ENCODE measurements at places on chromosomes 7 and 10. TPM values are rescaled to one million over a fixed set of nuclear protein-coding genes. Genes with fewer than 3 reads are reported as not detected.

GRCh38 chr7:4065190-4065589 is 616.9 kb upstream of the FOXK1 start:
- no peak overlapping the region for H3K4me3 ChIP-seq
- H3K4me1 ChIP-seq = peaks cover 3% of the 10 kb centered on the region

GRCh38 chr10:17004801-17005380 is 124.7 kb downstream of the CUBN start:
- no peak for DNase-seq
- peaks cover 23% of the 10 kb centered on the region for H3K36me3 ChIP-seq
- peaks cover 75% of the 10 kb centered on the region for H3K4me1 ChIP-seq
- H3K27ac ChIP-seq = no peak overlapping the region

- peaks cover 13% of the 10 kb centered on the region for H3K4me1 ChIP-seq
- H3K27me3 ChIP-seq = peaks cover 23% of the 10 kb centered on the region
- H3K4me3 ChIP-seq = no peak overlapping the region
Observed at GRCh38 chr7:128137181-128137580, 103.9 kb upstream of the LEP start.

DNA sequence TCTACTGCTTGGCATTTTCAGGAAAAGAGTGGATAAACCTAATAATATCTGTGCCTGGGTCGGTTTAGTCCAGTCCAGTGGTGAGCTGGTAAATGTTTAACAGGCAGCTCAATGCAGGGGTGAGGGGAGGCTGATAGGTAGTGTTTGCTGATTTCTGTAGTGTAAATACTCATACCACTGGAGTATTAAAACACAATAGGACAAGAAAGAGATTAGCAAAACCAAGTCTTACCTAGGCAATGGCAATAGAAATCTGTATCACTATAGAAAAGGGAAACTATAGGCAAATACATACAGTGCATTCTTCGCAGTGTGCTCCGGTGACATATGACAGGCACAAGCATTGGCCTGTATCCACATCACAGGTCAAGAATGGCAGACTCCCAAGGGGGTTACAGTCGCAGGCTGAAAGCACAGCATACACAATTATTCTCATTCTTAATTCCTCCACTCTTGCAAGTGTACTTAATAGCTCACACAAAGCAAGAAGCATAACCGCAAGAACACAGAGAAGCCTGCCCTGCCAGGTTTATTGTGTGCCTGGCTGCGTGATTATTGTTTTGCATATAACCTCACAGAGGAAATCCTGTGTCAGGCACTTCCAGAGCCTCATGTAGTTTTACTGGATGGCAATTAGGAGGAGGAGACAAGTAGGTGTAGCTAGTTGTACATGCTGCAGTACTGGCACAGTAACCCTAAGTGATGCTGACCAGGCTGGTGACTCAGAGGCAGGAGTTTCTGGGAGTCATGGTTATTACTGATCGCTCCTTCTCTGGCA is 35.0 kb downstream of the LAMB4 start:
- H3K4me3 ChIP-seq = no peak overlapping the region
- DNase-seq = no peak
- H3K27me3 ChIP-seq = peaks cover 11% of the 10 kb centered on the region
- peaks cover 4% of the 10 kb centered on the region for H3K4me1 ChIP-seq
- no peaks in the 10 kb centered on the region for H3K36me3 ChIP-seq
- no peak overlapping the region for H3K27ac ChIP-seq

DNA sequence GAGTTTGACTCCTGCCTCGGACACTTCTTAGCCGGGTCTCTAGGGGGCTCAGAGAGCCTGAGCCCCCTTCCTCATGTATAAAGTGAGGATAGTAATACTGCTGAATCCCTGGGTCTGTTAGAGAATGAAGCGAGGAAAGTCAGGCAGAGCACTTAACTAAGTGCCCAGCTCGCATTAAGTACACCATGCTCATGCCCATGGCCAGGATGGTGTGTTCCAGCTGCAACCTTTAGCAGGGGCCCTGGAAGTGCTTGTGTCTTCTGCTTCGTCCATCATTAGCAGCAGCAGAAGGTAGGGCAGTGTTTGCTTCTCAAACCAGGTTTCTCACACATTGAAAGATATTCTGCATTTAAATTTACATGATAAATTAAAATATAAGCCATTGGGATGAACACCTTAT is 27.3 kb upstream of the WDFY4 start:
- no peak overlapping the region for H3K4me3 ChIP-seq
- peaks cover 2% of the 10 kb centered on the region for H3K4me1 ChIP-seq
- no peak for DNase-seq
- H3K27ac ChIP-seq = no peak overlapping the region
- no peaks in the 10 kb centered on the region for H3K36me3 ChIP-seq

- peak; percentile 31 for DNase-seq
- H3K4me3 ChIP-seq = no peak overlapping the region
- H3K36me3 ChIP-seq = no peaks in the 10 kb centered on the region
- peaks cover 10% of the 10 kb centered on the region for H3K27me3 ChIP-seq
- H3K4me1 ChIP-seq = no peaks in the 10 kb centered on the region
Observed at GRCh38 chr7:39453743-39454355, 112.4 kb upstream of the YAE1 start.

ATRNL1 gene
- total RNA-seq = 0.41 TPM

PLXDC2 gene
- total RNA-seq = not detected

All from activated naive CD8-positive, alpha-beta T cell treated with anti-CD3 and anti-CD28 coated beads for 36 hours (primary cell).